ENCODE measurements at places on chromosomes 7 and 10.

DNA sequence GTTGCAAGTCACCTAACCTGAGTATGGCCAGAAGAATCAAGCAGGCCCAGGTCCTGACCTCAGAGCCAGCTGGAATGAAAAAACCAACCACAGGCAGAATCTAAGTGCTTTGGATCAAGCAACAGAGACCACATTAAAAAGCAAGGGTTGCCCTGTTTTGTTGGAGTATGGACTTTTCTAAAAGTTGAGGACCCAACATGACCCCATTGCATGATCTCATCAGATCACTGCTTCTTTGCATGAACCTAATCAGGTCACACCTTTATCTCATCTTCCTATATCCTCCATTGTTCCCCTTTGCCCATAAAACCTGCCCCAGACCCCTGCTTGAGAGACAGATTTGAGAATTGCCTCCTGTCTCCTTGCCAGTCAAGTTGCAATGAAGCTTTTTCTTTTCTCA is 11.6 kb upstream of the SNX10 start:
- no peak for DNase-seq

DNA sequence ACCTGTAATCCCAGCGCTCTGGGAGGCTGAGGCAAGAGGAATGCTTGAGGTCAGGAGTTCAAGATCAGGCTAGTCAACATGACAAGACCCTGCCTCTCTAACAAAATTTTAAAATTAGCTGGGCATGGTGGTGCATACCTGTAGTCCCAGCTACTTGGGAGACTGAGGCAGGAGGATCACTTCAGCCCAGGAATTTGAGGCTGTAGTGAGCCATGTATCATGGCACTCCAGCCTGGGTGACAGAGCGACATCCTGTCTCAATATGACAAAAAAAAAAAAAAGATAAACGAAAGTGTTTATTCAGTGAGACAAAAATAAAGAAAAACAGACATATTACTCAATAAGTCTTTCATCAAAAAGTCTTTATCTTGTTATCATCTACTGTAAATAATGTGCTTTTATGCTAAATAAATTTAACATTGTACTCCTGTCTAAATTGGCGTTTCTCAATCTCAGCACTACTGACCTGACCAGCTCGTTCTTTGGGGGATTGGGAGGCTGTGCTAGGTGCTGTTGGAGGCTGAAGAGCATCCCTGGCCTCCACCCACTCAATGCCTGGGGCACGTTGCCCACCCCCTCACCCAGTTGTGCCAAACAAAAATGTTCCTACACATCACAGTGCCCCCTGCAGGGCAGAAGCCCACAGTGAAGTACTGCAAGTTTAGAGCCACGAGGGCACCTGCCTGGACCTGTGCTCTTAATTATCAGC is 57.7 kb downstream of the NCAPG2 start:
- DNase-seq: no peak

- DNase-seq: no peak
Observed at GRCh38 chr10:127492607-127493250, 56.4 kb upstream of the NPS start.

- no peak for DNase-seq
Observed at GRCh38 chr7:101823096-101823495, 5.7 kb downstream of the CUX1 start.

DNA sequence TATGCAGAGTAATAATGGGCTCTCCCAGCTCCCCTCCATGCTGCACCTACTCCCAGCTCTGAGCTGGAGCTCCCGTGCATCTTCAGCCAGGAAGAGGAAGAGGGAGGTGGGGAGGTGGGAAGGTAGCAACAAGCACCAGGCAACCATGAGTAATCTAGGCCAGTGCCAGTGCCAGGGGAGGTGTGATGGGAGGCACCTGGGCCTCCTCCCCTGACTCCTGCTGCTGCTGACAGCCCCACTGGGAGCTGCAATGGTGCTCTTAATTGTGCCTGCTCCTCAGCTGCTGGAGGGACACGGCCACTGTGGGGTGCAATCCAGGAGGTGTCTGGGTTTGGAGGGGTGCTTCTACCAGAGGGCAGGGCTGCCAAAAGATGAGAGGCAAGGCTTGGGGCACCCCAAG is 243.0 kb downstream of the PLXNA4 start:
- DNase-seq: no peak
